ENCODE measurements at places on chromosomes 4 and X.

DNA sequence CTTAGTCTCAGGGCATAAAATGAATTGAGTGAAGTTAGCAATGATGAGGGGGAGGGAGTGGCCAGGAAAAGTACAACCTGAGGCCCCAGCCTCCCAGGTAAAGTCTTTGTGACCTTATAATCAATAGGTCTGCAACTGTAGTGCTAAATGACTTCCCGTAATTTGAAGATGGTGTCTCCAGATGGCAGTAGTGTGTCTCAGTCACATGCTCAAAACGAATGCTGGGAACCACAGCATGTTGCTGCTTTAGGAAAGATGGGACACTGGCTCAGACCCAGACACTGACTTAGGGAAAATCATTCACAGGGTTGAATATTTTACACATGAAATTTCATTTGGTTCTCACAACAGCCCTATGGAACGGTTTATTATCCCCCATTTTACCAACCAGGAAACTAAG, 10.3 kb downstream of the SRPX2 start:
- DNase-seq, result no peak

- DNase-seq, result no peak
Observed at GRCh38 chr4:110107866-110108265, 90.5 kb downstream of the ELOVL6 start.

- no peak for DNase-seq
Observed at GRCh38 chr4:87078987-87079486, 141.4 kb downstream of the KLHL8 start.

DNA sequence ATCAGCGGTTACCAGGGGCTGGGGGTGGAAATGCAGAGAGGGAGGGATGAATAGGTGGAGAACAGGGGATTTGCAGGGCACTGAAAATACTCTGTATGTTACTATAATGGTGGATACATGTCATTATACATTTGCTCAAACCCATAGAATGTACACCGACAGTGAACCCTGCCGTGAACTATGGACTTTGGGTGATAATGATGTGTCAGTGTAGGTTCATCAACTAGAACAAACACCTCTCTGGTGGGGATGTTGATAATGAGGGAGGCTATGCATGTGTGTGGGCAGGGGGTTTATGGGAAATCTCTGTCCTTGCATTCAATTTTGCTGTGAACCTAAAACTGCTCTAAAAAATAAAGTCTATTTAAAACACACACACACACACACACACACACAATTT, 11.5 kb downstream of the HPSE start:
- DNase-seq, result no peak

GRCh38 chrX:70174754-70175153, 2.5 kb upstream of the DGAT2L6 start:
- no peak for DNase-seq

DNA sequence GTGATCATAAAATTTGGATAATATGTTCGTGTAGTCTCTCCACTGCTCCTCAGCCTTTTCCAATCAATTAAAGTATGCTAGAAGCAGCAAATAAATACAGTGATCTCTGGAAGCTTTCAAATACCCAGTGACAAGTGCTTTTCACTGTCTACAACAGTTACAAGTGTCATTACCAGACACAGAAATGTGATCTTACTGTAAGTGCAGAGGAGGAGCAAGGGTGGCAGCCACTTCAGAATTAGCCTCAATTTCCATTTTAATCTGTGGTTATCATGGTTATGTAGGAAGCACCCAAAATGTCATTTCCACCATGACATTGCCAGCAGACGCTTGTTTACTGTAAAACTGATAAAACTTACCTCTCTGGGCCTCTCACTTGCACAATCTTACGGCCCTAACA, 133.9 kb upstream of the ADAMTS3 start:
- DNase-seq, result no peak

Data from activated T-helper 1 cell treated with Interleukin-2 at 50 U/mL for 16 hours (primary cell).